ENCODE measurements at places on chromosomes 11 and 22.

DNA sequence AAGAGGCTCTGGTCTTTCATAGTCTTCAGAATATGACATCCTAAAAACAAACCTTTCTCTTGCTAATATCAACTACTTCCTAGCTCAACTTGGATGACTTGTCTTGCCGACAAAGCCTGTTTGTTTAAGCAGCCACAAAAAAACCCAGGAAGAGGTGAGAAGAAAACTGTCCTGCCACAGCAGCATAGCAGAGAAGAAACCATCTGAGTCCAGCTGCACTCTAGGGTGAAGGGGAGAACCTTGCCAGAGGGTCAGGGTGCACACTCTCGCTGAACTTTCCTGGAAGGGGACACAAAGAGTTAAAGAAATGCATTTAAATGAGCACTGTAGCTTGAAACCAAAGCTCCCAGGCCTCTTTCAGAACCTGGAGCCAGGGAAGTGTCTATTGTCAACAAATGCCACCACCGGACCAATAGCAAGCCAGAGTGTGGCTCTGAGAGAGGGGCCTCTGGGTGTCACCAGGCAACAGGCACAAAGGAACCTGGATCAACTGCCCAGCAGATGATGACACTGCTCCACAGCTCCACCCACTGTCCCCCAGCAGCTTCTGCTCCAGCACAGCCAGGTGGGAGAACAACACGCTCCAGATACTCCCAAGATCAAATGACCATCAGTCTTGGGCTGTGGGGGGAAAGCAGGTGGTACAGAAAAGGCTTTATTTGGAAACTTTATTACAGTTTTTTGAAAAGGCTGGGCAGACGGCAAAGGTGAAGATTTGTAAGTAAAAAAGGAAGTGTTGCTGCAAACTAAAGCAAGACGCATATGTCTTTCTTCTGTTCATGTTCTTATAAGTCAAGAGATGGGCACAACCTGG, 105.7 kb downstream of the RASSF10 start:
- peak; percentile 95 for DNase-seq

- DNase-seq, result no peak
Measured at GRCh38 chr11:35011944-35012343, 95.5 kb downstream of the PDHX start.

DNA sequence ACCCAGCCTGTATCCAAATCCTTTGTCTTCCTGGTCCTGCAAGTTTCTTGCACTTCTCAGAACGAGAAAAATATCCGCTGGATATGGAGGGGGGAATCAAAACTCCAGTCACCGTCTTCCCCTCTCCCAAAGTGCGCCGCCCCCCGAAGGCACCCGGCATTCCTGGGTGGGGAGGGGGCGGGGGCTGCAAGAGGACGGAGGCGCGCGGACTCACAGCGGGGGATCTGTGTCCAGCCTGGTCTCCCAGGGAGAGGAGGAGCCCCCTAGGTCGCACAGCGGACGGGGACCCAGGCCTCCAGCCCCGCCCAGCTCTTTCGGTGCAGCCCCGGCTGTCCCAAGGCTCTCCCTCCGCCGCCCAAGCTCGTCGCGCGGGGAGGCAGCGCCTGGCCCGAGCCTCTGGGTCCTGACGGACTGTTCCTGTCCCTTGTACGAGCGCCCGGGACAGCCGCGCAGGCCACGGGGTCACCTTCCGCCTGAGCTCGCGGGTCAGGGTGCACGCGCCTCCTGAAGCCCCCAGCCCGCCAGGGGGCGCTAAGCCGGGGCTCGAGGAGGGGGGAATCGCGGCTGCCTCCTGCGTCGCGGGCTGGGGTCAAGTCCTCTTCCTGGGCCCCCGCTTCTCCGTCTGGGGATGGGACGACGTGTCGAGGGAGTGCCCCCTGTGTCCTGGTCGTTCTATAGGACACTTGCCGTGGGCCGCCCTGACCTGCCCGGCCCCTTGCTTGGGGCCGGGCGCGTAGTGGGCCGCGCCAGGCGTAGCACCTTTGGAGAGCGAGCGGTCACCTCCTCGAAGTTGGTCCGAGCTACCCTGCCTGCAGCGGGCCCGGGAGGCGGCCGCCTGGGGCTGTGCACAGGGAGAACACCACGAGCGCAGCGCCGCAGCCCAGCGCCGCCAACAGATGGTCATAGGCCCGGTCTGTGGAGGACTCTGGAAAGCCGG, 2.4 kb upstream of the WNT11 start:
- DNase-seq, result peak; percentile 56

GRCh38 chr11:8813658-8814057, 97.3 kb upstream of the AKIP1 start:
- peak; percentile 40 for DNase-seq

DNA sequence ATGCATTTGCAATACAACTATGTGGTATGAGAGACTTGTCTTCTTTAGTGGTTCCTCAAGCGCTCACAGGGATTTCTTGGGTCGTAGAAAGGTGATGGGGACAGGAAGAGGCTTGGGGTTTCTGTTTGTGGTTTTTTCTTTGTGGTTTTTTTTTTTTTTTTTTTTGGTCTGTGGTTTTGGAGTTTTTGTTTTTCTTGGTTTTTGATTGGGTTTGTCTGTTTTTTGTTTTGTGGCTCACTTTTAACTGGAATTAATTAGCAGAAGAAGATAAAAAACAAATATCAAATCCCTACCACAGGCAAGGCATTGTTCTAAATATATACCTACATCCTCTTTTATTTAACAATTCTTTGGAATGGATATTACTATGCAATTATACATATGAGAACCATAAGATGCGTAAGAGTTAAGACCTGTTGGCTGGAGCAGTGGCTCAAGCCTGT, 5.5 kb downstream of the TTC28 start:
- DNase-seq, result no peak

DNA sequence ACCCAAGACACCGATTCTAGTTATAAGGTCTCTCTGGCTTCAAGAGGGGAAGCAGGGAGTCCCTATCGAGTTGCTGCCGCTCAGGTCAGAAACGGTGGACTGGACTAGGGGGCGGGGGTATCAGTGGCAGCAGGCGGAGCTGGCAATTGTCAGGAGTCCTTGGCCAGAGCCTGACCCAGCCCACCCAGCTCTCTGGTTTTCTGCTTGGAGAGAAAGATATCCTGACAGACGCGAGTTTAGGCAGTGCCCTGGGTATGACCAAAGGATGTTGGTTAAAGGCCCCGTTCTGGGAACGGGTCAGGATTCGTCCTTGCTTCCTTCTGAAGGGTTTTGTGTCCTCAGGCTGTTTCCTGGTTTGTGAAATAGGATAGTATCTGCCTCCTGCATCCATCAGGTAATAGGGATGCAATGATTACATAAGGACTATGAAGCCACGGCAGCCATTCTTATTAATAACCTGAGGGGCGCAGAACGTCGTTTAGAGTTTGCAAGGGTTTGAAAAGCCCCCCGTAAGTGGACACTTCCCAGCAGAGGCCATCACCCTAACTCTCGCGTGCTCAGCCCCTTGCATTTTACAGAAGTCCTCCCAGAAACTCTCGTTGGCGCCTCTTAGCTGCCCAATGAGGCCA, 700 bp upstream of the DEPDC5 start:
- DNase-seq, result peak; percentile 63

- no peak for DNase-seq
Measured at GRCh38 chr22:34501366-34501965, 564.5 kb upstream of the ISX start.

- DNase-seq, result no peak
Measured at GRCh38 chr11:27398400-27398770, 35.4 kb upstream of the CCDC34 start.

DNA sequence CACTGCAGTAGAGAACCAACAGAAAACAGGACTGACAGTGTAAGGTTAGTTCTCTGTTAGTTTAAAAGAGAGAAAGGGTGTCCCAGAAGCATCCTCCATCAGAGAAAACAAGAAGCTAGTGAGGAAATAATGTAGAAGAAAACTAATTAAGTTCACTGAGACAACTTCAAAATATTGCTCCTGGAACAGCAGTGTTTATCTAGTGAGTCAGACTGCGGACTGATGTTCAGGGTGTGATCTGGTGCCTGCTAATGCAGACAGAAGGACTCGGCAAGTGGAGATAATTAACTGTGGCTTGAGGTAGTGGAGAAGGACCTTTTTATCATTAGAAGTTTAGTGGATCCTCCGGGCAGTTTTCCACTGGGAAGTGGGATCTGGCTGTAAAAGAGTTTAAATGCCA, 55.4 kb downstream of the CDON start:
- DNase-seq, result no peak

Measured in NCI-H2029 (cell line).